Uterus (tissue), 4 donors: ENCODE measurements at places on chromosomes 13 and 19. TPM values are rescaled to one million over a fixed set of nuclear protein-coding genes. Genes with fewer than 3 reads are reported as not detected.

GRCh38 chr13:54379461-54379860 is 1350.8 kb downstream of the OLFM4 start:
- DNase-seq = no peak

DNA sequence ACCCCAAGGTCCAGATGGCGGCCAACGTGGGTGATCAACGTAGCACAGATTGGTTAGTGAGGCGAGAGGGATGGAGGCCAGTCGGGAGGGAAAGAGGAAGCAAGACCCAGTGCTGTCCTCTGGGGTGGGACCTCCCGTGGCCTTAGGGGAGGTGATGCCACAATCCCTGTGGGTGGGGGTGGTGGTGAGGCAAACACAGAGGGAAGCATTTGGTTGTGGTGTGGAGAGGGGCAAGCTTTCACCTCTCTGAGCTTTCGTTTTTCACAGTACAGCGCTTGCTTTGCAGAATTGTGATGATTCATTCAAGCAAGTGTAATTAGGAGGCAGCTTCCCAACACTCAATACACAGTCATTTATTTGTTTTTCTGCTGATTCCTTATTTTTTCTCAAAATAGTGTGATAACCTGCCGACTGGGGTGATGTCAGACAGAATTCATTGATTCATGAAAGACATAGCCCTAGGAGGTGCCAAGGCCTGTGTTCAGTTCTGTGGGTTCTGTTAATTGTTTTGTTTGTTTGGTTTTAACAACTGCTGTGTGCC is 2.4 kb downstream of the LENG8 start:
- no peak for DNase-seq

GRCh38 chr13:25868490-25868889 is 183.3 kb downstream of the SHISA2 start:
- no peak for DNase-seq

DNA sequence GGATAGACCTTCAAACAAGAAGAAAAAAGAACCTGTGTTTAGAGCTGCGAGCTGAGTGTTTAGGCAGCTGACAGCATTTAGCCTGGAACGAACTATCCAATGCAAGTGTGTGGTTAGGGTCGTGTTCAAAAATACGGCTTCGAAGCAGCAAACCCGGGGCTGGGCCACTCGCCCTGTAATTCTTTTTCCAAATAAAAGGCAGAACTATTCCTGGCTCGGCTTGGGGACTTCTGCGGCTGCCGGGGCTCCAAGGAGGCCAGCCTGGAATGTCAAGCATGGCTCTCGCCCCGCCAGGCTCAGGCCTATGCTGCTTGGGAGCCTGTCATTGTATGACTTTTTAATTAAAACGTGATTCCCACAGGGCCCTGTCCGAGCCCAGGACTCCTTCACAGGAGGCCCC is 51.7 kb upstream of the KLF2 start:
- DNase-seq = peak; percentile 52

Gene ZNF681
- 0.26 TPM for total RNA-seq
